ENCODE measurements at places on chromosomes 13 and 19.

GRCh38 chr19:10624585-10624984 is 768 bp upstream of the SLC44A2 start:
- peak; percentile 63 for DNase-seq

- no peak for DNase-seq
Measured at GRCh38 chr19:40659566-40659965, 30.9 kb downstream of the NUMBL start.

GRCh38 chr13:106657104-106657503 is 89.2 kb upstream of the ARGLU1 start:
- no peak for DNase-seq

- DNase-seq: no peak
Measured at GRCh38 chr13:44308352-44308751, 65.3 kb upstream of the SERP2 start.

- DNase-seq: no peak
Measured at GRCh38 chr13:45122941-45123340, 2.6 kb downstream of the GTF2F2 start.

DNA sequence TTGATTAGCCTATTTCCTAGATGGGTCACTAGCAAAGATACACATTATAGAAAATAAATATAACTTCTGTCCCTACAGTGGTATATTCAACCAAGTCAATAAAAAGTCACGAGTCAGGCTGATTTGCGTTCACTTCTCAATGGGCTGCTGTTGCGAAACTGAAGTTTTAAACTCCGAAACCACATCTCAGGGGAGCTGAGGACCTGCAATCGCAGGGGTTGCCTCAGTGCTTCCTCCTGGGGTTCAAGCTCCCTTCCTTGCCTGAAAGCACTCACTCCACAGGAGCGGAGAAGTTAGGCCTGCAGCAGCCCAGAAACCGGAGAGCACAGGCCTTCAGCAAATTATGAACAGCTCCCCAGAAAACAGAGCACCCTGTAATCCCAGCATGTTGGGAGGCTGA is 39.6 kb downstream of the RAB20 start:
- no peak for DNase-seq

DNA sequence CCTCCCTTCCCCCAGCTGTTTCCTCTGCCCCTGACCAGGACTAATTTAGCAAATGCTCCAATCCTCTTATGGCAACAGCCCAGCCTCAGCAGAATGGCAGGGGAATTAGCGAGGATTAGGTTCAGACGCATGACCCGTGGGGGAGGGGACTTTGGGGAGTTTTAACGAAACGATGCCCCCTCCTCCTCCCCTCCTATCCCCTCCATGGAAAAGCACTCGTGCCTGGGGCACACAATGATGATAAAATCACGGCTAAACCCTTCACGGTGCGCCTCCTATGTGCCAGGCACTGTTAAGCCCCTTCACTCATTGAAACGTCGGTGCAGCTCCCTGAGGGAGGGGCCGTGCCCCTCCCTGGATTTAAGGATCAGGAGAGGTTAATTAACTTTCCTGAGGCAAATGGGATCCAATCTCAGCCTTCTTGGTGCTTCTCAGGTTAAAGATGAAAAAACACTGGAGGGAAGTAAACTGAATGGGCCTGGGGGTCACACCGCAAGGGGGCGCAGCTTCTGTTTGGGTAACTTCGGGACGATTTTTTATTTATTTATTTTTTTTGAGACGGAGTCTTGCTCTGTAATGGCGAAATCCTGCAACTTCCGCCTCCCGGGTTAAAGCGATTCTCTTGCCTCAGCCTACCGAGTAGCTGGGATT is 10.1 kb upstream of the TPRX2 start:
- peak; percentile 24 for DNase-seq

DNA sequence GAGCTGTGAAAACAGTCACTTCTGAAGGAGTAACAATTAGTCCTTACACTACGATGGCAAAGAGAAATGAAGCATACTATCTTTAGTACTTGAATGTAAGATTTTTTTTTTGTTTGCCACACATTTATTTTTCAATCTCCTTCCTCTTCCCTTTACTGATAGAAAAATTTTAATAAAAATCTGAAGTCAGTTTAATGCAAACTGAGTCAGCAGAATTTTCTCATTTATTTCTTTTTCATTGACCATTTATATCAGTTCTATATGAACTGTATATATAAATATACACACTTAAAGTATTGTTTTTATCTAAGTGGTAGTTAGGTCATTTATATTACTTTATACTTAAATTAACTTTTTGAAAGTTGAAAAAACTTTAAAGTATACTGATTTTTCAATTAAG is 1009.1 kb upstream of the SPRY2 start:
- no peak for DNase-seq

DNA sequence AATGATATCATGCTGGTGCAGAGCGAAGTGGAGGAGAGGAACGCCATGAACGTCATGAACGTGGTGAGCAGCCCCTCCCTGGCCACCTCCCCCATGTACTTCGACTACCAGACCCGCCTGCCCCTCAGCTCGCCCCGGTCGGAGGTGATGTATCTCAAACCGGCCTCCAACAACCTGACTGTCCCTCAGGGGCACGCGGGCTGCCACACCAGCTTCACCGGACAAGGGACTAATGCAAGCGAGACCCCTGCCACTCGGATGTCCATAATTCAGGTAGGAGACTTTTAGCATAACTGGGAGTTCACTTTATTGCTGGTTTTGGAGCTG is 3.3 kb downstream of the PCDH17 start:
- no peak for DNase-seq

- DNase-seq: no peak
Measured at GRCh38 chr19:47444388-47444821, 25.1 kb upstream of the MEIS3 start.

- DNase-seq: no peak
Measured at GRCh38 chr19:19581391-19581790, 37.1 kb downstream of the PBX4 start.

DNA sequence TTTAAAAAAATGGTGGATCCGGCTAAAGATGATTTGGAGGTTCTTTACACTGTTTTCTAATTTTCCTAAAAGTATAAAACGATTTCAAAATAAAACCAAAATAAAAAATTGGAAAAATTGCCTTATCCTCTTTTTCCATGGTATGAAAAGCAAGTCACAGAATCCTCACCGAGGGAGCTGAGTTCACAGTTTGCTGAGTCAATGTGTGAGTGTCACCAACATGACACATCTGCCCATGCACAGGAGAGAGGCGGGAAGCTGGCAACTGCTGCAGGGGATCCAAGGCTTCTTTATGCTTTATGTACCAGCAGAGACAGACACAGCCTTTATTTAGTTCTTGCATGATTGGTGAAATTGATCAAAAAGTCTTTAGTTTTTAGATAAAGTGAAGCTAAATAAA is 157.8 kb downstream of the TNFSF13B start:
- no peak for DNase-seq

DNA sequence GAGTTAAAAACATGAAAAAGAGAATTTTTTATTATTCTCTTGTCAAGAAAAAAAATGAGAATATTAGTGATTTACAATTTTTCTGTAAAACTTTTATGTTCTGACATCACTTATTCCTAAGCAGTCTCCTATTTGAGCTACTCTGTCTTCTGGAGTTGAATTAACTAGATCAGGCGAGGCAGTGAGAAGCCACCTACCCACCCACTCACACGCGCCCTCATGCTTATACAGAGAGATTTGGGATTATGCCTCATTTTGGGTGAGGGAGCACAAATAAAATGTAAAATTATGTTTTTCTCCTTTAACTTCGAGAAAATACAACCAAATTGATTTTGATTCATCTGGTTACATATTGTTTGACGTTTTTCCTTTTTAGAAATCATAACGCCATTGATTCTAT is 424.5 kb downstream of the ITGBL1 start:
- no peak for DNase-seq

DNA sequence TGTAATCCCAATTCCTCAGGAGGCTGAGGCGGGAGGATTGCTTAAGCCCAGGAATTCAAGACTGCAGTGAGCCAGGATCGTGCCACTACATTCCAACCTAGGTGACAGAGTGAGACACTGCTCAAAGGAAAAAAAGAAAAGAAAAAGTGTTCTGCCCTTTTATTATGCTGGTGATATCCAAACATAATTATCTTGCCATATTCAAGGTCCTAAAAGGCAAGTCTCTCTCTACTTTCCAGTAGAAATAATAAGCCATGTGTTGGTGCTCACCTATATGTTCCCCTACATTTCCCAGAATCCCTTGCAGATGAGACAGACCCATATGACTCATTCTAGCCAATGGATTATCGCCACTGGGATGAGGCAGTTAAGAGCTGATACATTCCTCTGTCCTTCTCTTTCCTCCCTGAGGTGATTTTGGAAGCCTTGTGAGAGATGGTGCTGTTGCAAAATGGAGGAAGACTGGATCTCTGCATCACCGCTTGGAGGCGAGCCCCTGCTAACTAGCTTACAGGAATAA is 58.3 kb upstream of the MRI1 start:
- DNase-seq: no peak

GRCh38 chr19:6238643-6239281 is 41.0 kb downstream of the MLLT1 start:
- no peak for DNase-seq

DNA sequence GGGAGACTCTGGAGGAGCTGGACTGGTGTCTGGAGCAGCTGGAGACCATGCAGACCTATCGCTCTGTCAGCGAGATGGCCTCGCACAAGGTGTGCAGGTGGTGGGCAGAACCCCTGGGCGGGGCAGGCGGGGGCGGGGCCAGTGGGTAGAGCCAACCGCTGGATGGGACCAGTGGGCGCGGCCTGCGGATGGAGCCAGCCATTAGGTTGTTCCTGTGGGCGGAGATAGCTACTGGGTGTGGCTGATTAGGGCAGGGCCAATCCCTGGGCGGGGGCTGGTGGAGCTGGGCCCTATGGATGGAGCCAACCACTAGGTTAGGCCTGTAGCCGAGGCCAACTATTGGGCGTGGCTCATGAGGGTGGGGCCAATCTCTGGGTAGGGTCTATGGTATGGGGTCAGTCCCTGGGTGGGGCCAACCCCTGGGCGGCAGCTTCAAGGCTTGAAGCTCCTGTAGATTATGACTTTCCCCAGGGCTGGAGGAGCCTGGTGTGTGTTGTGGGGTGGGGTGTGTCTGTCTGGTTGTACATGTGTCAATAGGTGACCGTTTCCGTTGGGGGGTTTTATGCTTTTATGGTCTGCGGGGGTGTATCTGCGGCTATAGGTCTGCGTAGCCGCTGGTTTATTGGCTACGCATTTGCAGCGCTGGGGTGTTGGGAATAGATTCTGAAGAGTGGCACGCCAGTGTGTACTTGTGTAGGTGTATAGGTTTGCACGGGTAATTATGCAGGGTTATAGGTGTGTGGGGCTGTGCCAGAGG is 30.7 kb downstream of the PDE4A start:
- DNase-seq: peak; percentile 93

- DNase-seq: no peak
Measured at GRCh38 chr13:41833201-41833600, 127.7 kb downstream of the VWA8 start.

GRCh38 chr13:40505196-40505595 is 161.2 kb downstream of the FOXO1 start:
- no peak for DNase-seq

DNA sequence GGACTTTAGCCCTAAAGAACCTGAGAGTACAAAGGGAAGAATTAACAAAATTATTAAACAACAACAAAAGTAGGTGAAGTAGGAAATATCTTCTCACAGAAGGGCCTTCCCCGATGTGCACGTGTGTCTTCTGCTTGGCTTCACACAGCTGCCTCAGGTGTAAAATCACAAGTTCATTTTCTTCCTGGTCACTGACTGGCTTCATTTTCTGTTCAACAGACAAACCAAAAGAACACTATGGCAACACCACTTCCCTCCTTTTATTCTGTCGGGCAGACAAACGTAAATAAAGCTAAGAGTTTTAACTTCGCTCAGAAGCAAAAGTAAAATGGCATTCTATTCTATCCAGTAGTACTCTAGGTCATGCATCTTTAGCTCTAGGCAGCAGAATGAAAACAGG is 140.9 kb downstream of the TBC1D4 start:
- no peak for DNase-seq

GRCh38 chr19:916645-917322 is 349 bp upstream of the KISS1R start:
- no peak for DNase-seq

DNA sequence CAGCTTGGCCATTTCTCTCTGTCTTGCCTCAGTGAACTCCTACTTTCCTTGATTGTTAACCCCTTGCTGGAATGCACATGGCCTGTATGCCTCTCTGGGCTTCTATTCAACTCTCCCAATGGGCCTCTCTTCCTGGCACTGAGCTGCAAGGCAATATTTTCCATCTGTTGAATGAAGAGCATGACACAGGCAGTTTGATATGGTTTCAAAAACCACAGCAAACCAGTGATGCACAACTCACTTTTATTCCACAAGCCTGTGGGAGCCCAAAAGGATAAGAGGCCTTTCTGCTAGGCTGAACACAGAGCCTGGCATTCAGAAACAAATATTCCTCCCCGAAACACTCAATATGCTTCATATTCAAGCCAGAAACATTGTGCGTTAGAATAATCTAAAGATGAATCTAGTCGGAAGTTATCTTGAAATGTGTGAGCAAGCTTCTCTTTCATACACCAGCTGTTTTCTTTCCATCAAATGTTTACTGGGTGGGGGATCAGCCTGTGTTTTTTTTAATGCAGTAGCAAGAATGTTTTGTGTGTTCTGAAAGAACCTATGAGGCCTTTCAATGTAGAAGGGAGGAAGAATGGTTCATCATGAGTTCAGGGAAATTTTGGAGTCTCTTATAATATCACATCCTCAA is 443.1 kb upstream of the SPRY2 start:
- DNase-seq: no peak

- DNase-seq: no peak
Measured at GRCh38 chr13:68851026-68851425, 1256.6 kb upstream of the ATXN8OS start.

DNA sequence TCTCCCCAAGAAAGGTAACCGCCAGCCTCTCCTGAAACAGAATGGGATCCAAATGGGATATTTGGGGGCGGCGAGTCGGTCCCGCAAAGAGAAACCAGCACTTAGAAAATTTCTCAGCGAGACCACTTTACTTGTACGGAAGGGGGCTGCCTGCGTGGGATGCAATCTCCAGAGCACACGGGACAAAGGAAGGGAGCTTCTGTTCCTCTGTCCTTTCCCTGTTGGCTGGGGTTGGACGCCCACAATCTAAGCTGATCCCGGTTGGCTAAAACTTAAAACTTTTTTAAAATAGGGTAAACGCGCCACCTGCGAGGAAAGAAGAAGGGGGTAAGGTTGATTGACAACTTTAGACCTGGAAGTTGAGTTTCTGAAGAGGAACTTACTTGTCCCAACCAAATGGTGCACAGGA is 826 bp upstream of the BSG start:
- DNase-seq: peak; percentile 51

- DNase-seq: peak; percentile 61
Measured at GRCh38 chr19:3006075-3006767, 22.9 kb downstream of the TLE2 start.

- DNase-seq: no peak
Measured at GRCh38 chr13:46374710-46375109, 12.3 kb downstream of the RUBCNL start.

- no peak for DNase-seq
Measured at GRCh38 chr19:5149932-5150901, 181.3 kb downstream of the KDM4B start.
